ENCODE measurements at places on chromosomes 1 and 21. TPM values are rescaled to one million over a fixed set of nuclear protein-coding genes. Genes with fewer than 3 reads are reported as not detected.

LINGO4 gene
- not detected for total RNA-seq

FMO3 gene
- not detected for total RNA-seq

- no peak for DNase-seq
These were observed 1.7 kb downstream of the PLEKHG5 start for GRCh38 chr1:6489799-6490180.

GRCh38 chr1:116711263-116711840 lies 42.9 kb upstream of the CD2 start:
- no peak for DNase-seq

DNA sequence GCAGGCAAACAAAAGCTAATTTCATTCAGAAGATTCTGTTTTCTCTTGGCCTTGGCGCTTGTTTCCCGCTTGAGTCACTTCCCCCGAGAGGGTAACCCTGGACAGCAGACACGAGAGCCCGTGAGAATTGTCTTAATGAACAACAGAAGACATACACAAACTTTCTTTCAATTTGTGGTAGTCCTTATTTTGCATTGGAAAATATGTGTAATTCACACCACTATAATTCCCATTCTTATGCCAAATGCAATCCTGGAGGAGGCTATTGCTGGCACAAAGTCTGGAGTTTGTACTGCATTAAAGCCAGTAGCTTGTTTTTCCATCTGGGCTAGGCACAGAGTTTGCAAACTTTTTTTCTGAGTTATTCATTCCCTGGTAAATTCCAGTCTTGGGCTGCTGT lies 109.8 kb upstream of the IVNS1ABP start:
- DNase-seq, result no peak

DNA sequence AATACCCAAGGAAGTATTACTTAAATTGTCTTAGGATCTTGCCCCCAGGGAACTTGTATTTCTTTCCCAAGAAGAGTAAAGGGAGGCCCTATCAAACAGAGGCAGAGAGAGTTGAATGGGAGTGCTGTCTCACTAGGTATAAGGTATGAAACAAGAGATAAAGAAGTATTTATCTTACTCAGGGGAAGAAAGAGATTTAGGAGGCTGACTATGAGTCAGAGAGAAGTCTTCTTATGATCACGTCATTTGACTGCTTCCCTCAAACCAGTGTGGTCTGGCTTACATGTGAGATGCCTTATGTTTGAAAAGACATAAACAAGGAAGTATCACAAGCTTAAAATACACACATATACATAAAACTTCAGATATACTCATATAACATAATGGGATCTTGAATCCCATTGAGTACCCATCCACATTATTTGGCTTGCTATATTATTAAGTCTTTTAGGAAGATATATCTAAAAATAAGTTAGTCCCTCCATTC lies 29.6 kb downstream of the DUSP10 start:
- no peak for DNase-seq

- no peak for DNase-seq
These were observed 82.2 kb downstream of the MDM4 start for GRCh38 chr1:204598319-204598969.

GRCh38 chr1:193392686-193393085 lies 206.3 kb upstream of the B3GALT2 start:
- DNase-seq, result no peak

GRCh38 chr1:110060034-110060661 lies 10.3 kb downstream of the ALX3 start:
- peak; percentile 28 for DNase-seq

Data from Panc1 (cell line).